Keratinocyte (primary cell): ENCODE measurements at places on chromosomes 5 and 9. TPM values are rescaled to one million over a fixed set of nuclear protein-coding genes. Genes with fewer than 3 reads are reported as not detected.

- DNase-seq: no peak
Measured at GRCh38 chr5:160119905-160120266, 636 bp upstream of the PWWP2A start.

- no peak for DNase-seq
Measured at GRCh38 chr5:132813599-132814502, 749 bp downstream of the SOWAHA start.

DNA sequence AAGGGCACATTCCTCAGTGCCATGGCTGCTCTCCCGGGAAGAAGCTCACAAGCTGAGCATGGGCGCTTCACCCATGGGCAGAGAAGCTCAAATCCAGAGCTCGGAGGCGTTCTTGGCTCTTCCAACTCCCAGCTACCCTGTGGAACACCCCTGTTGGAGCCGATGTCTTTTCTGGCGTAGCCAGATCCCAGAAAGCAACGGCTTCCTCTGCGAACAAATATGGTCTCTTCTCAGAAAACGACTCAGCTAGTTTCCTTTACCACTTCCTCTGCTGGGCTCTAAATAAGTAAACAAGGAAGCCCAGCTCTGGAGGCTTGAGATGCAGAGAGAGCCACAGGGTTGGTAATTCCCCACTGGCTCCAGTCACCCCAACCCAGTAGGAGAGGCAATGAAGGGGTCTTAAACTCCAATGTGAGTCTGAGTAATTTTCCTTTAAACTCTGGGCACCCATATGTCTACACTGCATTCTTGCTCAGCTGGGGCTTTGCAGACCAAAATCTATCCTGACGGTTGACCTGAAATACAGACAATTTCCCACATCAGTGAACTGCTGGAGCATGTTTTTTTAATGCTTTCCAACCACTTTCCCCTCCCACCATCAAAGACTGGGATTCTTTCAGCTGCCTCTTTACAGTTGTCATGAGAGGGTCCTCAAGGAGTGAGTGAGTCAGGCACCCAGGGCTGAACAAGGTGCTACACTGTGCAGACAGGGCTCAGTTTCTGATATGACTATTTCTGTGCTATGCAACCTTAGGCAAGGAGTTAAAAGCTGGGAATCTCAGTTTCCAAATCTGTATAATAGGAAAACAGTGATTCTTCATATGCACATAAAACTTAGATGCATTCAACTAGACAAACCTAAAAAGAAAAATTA, at the start of gene LCP2:
Gene LCP2 (minus strand): TSS at position 189 of the 874 bp plus-strand sequence. CDS start 166 bp downstream, at position 23.
- no peak for DNase-seq

DNA sequence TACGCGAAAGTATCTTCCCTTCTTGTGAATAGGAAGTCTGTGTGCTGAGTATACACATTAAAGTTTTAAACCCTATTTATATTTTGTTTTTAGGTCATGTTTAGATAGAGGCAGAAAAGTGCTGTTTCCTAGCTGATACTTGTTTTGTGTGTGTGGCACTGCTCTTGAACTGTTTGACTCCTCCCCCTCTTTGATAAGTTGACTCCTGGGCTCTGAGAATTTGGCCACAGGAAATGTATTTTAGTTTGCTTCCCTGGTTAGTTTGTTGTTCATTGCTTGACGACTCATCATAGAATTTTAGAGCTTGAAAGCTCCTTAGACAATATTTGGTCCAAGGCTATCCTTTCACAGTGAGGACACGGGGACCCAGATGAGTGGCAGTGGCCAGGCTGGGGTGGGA, 2.0 kb upstream of the CDC14B start:
- no peak for DNase-seq

UBE2D2 gene
- 49.8 to 127 TPM (median 65.7 TPM) in 3 replicates for polyA plus RNA-seq

CMBL gene
- polyA plus RNA-seq: 5.2 to 12.6 TPM (median 9.1 TPM) in 3 replicates

RGS7BP gene
- not detected in 3 replicates for polyA plus RNA-seq

SLC36A3 gene
- not detected in 3 replicates for polyA plus RNA-seq

SCGB3A1 gene
- not detected in 3 replicates for polyA plus RNA-seq
